ENCODE measurements at places on chromosomes 5 and 9.

DNA sequence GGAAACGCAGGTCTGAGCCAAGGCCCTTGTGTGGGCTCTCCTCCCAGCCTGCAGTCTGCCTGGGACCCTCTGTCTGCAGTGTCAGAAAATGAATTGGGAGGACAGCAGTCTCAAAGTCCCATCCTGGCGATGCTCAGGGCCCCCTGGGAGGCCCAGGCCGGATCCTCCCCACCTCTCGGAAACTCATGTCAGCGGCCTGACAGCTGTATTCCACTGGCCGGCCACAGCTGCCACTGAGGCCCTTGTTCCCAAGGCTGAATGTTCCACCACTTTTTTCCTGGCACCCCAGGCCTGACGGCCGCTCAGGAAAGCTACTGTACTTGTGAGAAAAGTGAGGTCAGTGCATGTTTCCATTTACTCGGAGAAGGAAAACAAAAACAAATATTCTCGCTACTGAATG, 180.0 kb downstream of the FGF18 start:
- peak; percentile 41 for DNase-seq

GRCh38 chr9:68883224-68883623, 130.7 kb downstream of the PRKACG start:
- DNase-seq, result no peak

DNA sequence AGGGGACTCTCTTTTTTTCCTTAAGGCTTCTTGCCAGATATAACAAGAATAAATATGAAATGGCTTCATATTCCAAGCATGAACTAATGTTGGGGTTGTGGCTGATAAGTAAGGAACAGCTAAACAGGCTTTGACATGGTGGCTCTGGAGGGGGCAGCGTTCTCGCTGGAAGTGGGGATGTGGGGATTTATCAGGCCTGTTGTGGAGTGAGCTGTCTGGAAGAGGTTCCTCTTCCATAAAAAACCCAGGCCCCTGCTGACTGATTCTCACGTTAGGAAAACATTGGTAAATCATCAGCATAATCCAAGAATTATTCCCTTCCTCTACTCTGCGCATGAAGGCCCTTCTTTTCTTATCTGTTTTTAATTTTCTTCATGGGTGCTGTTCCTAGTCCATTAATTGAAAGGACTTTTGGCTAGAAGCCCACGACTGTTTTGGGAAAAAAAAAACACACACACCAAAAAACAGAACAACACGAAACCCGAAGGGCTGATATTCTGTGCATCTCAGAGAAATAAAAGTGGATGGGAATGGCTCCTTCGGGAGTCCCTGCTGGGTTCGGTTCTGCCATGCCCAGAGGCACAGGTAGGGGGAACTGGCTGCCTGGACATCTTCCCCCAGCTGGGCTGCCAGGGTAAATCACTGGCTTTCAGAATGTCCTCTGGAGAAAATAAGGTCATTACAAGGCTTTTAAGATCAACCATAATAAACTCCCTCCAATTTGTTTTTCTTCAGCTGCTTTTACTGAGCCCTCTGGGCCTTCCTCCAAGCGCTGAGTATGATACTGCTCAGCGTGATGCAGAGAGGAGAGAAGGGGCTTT, 297.0 kb downstream of the SLIT3 start:
- peak; percentile 78 for DNase-seq

- DNase-seq, result no peak
Observed at GRCh38 chr5:113087976-113088514, 111.4 kb downstream of the DCP2 start.

- DNase-seq, result peak; percentile 93
Observed at GRCh38 chr9:124652615-124653393, 118.3 kb downstream of the NR6A1 start.

- DNase-seq, result no peak
Observed at GRCh38 chr5:176869501-176870109, 29.5 kb downstream of the HK3 start.

DNA sequence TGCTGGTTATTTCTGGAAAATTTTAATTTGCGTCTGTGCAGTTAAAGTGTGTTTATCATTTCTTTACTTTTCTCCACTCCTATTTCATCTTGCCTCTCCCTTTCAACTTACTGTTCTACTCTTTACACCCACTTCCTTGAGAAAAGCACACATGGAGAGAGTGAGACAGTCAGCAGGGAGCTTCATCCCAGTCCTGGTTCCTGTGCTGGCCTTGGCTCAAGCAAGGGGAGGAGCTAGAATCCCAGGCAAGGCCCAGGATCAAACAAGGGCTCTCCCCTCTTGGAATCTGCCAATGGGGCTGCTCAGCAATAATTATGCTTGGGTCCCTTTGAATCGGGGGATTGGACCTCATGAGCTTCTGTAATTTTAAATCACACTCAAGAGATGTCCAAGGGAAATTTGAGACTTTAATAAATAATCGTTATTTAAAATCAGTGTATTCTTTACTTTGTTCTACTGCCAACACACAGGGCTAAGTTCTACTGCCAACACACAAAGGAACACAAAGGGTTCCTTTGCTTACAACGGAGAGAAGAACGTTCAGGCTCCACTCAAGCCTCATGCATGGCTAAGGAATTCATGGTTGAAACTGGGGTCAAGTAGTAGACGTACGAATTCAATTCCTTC, 439.3 kb upstream of the DAB2 start:
- no peak for DNase-seq

DNA sequence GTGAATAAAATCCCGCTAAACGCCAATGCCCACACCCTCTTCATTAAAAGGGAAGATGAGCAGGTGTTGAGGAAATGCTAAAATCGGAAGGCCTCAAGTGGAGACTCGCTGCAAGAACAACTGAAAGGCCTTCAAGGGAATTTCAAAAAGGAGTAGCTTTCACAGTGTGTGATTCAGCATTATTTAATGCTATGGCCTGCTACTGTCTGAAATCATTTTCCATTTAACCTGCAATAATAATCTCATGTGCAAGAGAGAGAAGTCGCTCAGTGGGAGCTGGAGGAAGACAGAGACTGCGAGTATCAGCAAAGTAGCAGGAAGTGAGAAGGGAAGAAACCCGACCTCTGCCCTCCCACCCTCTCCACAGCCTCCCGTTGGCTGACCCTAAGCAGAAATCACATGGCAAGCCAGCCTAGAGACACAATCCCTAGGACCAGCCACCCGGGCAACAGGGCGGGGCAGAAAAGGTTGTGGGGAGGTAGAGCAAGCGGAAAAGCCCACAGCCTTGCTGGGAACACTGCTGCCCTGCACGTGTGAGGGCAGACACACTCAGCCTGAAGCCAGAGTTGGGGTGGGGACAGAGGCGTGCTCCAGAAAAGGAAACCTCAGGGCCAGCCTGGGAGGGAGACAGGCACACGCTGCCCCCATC, 39.9 kb upstream of the CTSL start:
- peak; percentile 52 for DNase-seq

DNA sequence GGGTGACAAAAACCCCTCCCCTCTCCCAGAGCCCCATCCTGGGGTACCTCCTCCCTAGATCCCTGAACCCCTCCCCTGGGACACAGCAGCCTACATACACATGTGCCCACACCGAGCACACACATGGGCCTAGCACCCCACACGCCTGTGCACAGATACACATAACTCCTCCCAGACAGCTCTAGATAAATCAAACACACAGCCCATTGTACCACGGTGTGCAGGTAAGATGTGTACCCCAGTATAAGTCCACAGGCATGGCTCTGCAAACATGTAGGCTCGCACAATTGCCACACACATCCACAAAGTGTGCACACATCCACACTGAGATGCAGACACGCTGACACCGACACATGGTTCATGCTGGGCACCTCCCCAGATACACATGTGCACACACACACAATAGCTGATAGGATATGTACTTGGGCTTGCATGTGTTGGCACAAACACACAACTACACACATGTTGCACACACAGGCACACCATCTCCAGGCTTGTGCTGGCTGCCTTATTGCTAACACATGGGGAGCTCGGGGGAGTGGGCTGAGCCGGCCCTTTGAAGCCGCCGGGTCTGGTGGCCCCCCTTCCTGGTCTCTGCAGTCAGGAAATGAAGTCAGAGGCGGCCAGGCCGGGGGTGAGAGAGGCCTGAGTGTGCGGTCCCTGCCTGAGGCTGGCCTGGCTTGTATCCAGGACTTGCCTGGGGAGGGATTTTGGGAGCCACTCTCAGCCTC, 30.2 kb downstream of the GOLGA2 start:
- DNase-seq, result peak; percentile 91

GRCh38 chr5:108905805-108906204, 158.1 kb downstream of the FER start:
- DNase-seq, result no peak

GRCh38 chr9:114856215-114856941, 50.5 kb upstream of the TNFSF15 start:
- no peak for DNase-seq

DNA sequence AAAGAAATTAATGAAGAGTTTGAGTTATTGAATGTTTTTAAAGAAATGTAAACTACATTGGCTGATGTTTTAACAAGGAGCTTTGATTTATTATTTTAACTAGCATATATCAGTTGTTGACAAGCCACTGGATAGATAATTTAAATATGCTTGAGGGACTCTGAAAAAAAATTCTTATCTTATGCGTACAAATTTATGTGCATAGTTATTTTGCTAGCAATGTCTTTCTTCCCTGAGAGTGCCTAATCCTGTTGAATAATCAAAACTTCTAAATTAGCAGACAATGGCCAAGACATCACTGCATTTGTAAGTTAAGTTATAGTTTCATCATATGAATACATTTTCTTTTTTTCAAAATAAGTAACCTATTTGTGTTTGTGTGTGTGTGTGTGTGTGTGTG, 342.3 kb downstream of the MED10 start:
- DNase-seq, result no peak

- DNase-seq, result peak; percentile 38
Observed at GRCh38 chr9:123302348-123303214, 34.2 kb upstream of the STRBP start.

DNA sequence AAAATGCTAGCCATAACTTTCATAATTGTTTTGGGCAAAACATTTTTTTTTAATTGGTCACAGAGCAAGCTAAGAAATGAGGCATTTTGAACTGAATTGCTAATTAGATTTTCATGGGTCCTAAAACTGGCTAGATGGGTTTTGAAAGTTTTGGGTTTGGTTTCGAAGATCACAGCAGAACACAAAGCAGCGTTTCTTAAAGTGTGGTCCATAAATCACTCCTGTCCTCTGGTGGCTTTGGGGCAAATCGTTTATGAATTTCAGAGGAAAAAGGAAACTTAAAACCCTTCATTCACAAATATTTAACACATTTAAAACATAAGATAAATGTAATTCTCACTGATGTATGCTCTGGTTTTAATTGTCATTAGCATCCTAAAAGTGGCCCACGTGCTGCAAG, 503.7 kb downstream of the SPATA31D1 start:
- DNase-seq, result no peak

DNA sequence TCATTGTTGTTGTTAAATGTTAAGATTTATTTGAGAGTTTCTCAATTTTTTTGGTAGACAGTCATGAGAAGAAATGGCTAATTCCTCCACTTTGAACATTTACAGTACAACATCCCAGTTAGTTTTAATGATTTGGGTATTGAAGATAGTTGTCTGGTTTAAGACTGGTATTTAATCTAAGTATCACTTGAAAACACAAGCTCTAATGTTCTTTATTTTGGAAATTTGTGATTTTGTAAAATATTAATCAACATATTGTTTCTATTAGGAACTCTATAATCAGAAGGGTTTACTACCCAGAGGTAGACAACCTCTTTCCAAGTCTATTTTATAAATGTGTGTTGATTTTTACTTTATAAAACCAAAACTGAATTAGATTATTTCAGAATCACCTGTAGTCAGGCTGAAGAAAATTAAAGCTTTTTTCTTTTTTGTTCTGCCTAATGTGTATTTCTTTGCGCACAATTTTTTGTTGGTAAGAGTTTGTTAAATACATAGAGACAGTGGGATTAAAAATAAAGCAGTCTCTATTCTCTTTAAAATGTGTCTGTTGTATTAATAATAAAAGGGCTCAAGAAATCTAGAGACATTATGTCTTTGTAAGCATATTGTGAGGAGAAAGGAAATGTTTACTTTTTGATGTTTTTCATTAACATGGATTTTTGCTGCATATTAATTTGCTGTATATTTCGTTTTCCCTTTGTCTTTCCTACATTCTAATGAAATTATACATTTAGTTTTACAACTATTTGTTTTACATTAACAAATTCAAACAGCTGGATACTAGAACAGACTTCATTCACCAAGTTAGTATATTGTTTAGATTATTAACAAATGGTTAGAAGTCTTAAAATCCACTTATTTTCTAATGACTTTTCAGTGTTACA, 3.9 kb upstream of the PURA start:
- no peak for DNase-seq

DNA sequence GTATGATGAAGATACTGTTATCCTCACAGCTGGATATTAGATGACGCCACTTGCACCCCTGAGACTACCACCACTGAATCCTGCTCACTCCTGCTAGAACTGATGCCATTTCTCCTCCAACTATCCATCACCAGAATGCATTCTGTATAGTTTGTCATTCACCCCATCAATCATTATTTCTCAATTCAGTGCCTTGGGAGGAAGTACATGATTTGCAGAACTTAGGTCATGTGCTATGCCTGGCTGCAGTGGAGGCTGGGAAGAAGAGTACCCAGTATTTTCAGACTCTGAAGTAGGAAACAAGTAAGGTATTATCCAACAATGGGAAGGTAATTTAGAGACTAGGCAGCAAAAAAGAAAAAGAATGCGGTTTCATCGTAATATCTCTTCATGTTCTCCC, 26.2 kb upstream of the HSD17B4 start:
- DNase-seq, result no peak

- no peak for DNase-seq
Observed at GRCh38 chr5:168779333-168779732, 200.2 kb upstream of the PANK3 start.

DNA sequence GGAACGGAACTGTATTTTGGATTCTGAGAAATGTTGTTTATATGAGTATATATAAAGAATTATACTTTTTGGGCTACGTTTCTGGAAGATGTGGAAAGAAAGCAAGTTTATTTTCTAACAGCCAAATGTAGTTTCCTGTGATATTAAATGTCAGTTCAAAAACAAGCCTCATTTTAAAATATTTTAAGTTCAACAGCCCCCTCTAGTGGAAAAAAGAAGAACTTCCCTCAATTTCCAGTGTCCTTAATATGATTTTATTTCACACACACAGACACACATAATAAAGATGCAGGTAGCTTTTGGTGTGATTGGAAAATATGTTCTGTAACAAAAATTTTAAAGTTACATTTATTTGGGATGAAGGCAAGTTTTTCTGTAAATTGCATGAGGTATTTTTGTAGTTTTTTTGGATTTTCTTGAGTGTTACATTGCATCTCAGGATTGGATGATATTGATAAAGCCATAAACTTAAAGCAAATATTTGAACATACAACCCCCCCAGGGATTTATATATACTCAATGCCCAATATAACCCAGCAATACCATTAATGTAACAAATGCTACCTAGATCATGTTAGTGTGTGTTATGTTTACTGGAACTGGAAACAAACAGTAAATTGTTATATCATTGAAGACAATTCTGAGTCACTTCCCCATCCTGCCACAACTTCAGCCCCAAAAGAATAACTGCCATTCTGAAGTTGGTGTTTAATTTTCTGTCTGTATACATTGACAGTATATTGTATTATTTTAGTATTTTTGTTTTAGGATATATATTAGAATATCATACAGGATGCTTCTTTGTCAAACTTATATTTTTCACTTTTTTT, 54.0 kb downstream of the CCDC171 start:
- no peak for DNase-seq

- DNase-seq, result no peak
Observed at GRCh38 chr5:88251048-88251711, 17.5 kb downstream of the TMEM161B start.

GRCh38 chr5:156326718-156327259, at the start of gene SGCD:
Gene SGCD (plus strand): TSS chr5:156327164.
- peak; percentile 57 for DNase-seq
